Nephron progenitor cell (in vitro differentiated cells): ENCODE measurements at places on chromosomes 7 and 10.

DNA sequence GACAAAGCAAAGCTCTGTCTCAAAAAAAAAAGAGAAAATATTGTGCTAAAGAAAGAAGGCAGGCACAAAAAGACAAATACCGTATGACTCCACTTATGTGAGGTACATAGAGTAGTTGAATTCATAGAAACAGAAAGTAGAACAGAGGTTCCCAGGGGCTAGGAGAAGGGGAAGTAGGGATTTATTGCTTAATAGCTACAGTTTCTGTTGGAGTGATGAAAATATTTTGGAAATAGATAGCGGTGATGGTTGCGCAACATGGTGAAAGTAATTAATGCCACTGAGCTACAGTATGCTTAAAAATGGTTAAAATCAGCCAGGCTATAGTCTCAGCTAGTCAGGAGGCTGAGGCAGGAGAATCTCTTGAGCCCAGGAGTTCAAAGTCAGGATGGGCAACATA, 18.5 kb upstream of the NPFFR1 start:
- DNase-seq, result no peak

DNA sequence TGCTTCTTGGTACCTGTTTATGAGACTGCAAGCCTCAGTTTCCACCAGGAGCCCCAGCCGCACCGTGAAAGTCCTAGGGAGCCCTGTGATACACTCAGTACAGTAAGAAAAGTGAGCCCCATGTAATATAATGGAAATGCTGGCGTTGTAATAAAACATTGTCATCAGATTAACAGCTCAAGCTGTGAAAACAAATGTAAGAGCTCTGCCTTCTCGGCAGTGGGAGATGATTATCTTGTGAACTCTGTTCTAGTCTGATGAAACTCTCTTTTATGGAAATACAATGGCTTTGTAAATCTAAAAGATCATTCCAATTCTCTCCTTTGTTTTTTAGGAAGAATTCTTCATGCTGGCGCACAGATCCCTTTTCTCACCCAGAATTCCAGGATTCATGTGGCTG, 299.9 kb downstream of the ABCA13 start:
- no peak for DNase-seq

- no peak for DNase-seq
Observed at GRCh38 chr10:121167534-121168243, 316.5 kb downstream of the WDR11 start.

GRCh38 chr10:49817845-49818244, 55.7 kb upstream of the OGDHL start:
- DNase-seq, result no peak

DNA sequence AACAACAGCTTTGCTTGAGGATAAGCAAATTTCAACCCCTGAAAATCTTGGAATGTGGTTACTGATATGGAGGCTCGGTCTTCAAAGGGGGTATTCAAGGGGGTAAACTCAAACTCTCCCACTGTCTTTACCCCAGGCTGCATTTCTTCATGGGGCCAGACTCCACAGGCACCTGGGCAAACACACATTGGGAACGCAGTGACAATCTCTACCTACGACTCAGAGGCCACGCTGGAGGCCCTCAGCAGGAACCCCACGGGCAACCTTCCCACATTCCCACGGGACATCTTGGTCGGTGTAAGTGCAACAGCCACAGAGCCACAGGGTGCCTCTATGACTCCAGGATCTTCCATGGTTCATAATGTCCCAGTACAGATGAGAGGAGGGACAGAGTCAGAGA, 2.2 kb upstream of the INSIG1 start:
- no peak for DNase-seq

DNA sequence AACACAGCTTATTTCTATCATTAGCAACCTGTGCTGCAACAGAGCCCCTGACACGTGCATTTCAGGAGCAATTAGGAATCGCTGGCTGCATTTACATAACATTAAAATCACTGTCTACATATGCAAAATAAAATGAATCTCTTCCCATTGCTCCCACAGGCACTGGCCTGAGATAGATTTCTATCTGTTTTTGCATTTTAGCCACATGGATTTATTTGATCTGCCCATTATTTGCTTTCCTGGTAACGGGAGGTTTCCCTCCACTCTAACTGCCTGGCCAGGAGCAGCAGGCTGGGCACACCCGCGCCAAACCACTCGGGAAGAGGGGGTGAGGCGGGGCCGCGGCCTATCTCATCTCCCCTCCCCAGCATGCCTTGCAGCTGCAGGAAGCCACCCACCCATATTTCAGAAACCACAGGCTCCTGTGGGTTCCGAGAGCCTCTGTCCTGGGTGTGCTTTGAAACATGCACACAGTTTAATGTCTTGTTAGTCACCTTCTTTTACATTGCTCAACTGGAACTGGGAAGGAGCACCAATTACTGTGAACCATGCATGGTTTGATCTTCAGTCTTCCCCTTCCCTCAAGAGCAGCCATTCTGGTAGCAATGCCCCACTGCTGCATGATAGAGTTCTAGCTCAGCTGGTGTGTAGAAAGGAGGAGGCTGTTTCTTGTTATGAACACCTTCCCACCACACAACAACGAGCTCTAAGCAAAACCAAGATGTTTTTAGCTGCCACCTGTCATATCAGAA, 37.7 kb upstream of the IKZF1 start:
- no peak for DNase-seq

- no peak for DNase-seq
Observed at GRCh38 chr10:117092386-117092785, 45.7 kb downstream of the VAX1 start.

GRCh38 chr10:77539147-77539935, 98.3 kb downstream of the KCNMA1 start:
- no peak for DNase-seq

DNA sequence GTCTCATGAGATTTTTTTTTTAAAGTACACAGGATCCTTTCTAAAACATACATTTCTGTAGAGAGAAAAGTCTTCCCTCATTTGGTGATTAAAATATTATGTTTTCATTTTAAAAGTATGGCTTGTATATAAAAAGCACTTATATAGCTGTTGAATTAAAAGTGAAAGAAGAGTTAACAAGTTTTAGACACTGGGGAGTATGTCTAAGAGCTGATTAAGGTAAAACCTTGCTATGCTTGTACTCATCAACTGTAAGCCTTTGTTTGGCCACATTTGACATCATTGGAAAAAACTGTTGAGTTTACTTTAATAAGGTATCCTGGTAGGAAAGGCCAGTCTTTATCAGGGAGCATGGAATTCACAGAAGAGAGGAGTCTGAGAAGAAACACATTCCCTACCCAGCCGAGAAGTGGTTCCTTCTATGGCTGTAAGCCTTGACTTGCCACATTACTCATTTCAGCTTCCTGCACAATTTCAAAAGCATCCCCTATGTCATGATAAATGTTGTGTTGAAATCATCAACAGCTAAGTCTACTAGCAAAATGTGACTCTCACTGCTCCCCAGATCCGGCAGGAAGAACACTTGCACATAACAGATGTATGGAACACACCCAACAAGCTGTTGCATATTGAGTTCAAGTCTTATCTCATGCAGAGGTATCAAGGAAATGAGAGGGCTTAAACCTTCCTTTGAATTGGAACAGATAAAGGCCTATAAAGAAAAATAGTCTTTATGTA, 171.8 kb upstream of the CDK1 start:
- DNase-seq, result no peak

DNA sequence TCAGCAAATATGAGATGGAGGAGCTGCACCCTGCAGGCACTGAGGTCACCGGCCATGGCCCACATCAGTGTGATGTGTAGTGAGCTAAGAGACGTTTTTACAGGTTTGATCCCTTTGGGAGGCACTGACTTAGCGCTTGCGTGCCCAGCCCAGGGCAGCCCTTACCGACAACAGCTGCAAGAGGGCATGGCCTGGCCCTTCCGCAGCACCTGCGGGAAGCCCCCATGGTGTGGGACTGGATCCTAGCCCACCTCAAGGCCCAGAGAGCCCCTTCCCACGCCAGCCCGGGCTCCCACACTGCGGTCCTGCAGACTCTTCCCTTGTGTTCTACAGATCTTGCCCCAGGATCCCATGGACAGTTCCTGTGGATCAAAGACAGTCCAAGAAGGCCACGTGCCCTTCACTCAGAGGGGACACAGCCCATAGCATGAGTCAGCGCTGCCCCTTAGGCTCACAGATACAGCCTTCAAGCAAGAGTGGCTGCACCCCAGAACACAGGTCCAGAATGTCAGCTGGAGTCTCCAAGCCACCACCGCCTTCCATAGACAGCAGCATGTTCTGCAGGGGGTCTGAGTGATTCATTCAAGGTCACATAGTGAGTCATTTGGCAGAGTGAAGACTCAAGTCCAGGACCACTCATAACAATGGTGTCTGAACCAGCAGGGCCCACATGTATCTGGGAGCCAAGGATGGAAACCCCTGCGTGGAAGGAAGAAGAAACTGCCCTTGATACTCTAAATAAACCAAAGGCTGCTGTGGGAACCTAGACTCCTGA, 25.4 kb downstream of the TLL2 start:
- DNase-seq, result no peak

DNA sequence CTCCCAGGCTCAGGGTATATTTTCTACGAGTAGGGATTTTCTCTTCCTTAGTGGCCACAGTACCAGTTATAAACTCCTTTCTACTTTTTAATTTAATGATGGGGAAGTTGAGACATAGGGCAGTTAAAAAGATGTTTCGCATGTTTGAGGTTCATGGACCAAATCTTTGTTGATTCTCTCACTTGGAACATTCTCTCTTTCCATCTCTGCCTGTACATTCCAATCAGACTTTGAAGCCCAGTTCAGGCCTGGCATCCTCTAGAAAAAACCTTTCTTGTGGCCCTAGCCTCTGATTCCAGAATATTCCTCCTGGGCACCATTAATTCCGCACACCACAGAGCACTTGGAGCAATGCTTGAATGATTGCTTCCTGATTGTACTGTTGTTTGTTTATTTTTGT, 18.5 kb downstream of the SLC13A4 start:
- DNase-seq, result no peak

- DNase-seq, result peak; percentile 91
Observed at GRCh38 chr10:103712898-103713498, 142.4 kb downstream of the SH3PXD2A start.

DNA sequence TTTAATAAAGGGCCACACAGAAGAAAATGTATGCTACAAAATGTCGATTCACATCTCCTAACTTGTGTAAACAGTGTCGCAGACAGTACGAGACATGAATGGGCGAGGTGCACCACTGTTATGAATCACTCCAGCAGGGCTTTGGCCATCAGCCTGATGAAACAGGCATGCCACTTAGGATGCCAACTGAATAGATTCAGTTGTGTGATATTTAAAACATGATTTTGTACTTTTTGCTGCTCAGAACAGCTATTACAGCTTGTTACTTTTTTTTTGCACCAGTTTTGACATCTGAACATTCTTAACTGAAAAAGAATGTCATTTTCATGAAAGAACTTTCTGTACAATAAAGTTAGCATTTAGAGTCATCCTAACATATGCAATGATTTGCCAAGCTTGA, 138.1 kb downstream of the VTI1A start:
- no peak for DNase-seq

- DNase-seq, result no peak
Observed at GRCh38 chr10:70085975-70086613, 33.4 kb downstream of the MACROH2A2 start.
